Activated CD4-positive, alpha-beta T cell treated with anti-CD3 and anti-CD28 coated beads, Interleukin-2, amount 50 U/mL, for 24 hours (primary cell): ENCODE measurements at places on chromosomes 12 and 14.

DNA sequence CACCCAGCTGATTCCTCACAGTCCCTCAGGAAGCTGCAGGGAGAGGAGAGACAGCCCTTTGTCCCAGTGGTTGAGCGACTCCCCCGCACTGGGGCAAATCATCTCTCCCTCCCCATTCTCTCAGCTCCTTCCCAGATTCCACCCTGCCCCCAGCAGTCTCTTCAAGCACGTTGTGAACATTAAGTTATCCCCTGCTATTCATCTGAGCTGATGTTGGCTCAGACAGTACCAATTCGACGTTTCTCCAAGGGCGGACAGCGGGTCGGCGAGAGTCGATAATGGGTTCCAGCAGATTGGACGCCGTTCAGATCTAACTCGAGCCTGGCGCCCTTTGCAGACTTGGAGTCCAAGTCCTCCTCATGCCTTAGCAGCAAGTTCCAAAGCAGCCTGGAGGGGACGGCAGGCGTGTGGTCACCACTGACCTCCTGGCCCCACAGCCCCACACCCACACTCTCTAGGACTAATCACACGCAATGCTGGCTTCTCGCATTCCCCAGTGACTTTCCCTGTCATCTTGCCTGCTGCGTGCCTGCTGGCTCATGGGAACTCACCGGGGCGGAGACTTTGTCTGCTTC, 245.9 kb downstream of the CHST11 start:
- no peak for DNase-seq

DNA sequence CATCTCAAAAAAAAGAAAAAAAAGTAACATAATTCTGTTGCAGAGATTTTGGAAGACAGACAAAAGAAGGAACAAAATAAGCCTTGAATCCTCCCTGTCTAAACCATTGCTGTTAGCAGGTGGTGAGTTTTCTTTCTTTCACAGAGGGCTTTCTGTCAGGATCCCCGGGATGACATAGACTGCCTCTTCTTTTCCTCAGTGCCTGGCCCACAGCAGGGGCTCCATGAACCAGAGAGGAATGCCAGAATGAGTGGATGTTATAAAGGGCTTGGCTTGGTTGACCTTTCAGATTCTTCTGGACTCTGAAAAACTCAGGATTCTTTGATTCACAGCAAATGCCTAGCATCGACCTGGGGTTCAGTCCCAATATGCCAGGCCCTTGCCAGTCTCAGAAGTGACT, 45.8 kb upstream of the CORO1C start:
- DNase-seq: no peak

- no peak for DNase-seq
These were observed 7.0 kb downstream of the AMN start for GRCh38 chr14:102929241-102930137.

GRCh38 chr14:94793901-94794300, 24.0 kb upstream of the GSC start:
- DNase-seq: no peak

DNA sequence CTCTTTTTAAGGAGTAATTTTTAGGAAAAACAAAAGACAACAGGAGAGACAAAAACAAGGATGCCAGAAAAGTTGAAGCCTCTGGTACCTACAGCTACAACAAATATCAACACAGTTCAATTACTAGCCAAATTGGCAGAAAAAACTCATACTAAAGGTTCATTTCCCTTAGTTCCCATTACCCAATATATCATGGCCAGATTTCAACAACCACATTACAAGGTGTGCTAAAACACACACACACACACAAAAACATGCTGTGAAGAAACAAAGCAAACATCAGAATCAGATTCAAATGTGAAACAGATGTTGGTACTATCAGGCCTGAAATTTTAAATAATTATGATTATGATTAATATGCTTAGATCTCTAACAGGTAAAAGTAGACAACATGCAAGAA, 272.7 kb upstream of the CLEC14A start:
- no peak for DNase-seq

DNA sequence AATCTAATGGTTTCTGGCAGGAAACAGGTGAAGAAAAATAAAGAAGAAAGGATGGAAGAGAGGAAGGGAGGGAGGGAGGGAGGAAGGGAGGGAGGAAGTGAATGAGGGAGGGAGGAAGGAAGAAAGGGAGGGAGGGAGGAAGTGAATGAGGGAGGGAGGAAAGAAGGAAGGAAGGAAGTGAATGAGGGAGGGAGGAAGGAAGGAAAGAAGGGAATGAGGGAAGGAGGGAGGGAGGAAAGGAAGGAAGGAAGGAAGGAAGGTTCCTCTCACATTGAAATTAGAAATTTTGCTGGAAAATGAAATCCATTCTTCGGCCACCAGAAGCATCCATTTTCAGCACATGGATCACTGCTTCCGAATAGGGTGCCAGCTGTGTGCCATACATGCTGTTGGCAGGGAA, 62.2 kb upstream of the PELI2 start:
- DNase-seq: no peak

GRCh38 chr14:63644741-63645140, 3.1 kb upstream of the WDR89 start:
- no peak for DNase-seq

GRCh38 chr14:103395244-103395643, 10.0 kb downstream of the MARK3 start:
- no peak for DNase-seq

GRCh38 chr14:105871590-105871989, 345.2 kb downstream of the TMEM121 start:
- no peak for DNase-seq

- DNase-seq: no peak
These were observed 56.7 kb upstream of the PTCSC3 start for GRCh38 chr14:36233217-36233616.

- no peak for DNase-seq
These were observed 13.9 kb downstream of the ASPG start for GRCh38 chr14:104099096-104100041.
